ENCODE measurements at places on chromosomes 11 and 22.

- DNase-seq, result no peak
Observed at GRCh38 chr11:81658722-81659121, 1074.9 kb downstream of the FAM181B start.

GRCh38 chr11:2301631-2302305, at the start of the genes C11orf21 and TSPAN32:
C11orf21 (minus strand) TSS chr11:2301918; CDS start chr11:2301808, 110 bp downstream.
TSPAN32 (plus strand) TSS chr11:2302013; CDS start chr11:2302150, 137 bp downstream.
- DNase-seq, result no peak

DNA sequence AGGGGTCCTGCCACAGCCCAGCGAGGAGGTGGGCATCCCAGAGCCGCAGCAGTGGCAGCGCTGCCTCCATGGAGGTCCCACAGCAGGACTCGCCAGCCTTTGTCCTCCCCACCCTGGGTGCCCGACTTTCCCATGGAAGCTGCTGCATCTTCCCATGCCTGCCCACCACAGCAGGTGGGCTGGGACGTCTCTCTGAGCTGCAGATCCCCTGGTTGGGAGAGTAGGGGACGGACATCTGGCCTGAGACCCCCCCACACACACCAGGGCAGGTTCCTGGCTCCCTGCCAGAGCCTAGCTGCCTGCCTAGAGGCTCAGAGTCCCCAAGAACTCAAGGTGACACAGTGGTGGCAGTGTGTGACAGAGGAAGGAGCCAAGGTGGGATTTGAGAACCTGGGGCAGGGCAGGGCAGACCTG, 21.5 kb upstream of the PRR5 start:
- no peak for DNase-seq

GRCh38 chr11:17554487-17554886, 7.4 kb downstream of the OTOG start:
- no peak for DNase-seq

DNA sequence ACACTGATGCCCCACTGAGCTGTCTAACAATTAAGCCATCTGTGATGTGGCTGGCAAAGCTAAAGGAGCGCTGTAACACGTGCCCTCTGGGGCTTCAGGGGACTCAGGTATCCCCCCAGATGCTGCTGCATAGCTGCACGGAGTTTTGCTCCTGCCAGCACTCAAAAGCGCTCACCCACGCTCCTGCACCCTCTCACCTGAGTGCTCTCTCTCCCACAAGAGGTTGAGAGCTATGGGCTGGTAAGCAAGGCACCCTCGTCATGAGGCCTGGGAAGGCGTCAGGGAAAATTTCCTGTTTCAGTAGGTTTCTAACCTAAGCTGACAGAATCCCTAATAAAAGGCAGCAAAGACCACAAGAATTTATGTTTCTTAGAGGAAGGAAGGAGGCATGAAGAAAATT, 850.3 kb downstream of the OPCML start:
- no peak for DNase-seq

- DNase-seq, result no peak
Observed at GRCh38 chr22:38040953-38041759, 16.0 kb upstream of the PICK1 start.

DNA sequence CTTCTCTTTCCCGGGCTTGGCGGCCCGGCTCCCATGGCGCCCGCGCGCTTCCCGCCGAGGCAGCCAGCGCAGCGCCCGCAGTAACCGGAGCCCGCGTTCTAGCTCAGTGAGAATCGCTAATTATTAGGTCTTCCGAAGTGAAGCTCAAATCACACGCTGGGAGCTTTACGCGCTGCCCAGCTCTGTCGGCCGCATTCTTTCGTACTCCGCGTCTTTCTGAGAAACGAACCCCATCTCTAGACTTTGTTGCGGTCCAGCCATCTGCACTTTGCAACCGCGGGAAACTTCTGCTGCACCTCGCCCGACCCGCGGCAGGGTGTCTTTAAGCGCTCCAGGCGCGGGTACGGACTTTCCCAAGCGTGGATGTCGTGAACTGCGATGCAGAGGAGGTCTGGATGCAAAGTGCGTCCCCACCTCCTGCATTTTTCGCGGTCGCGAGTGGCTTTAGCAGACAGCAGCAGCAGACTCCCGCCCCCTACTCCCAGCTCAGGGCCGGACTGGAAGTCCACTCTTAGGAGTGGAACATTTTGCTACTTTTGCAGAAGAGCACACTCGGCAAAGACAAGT, 6.0 kb upstream of the PAX6 start:
- no peak for DNase-seq

- no peak for DNase-seq
Observed at GRCh38 chr11:132289590-132290256, 919.3 kb downstream of the NTM start.

DNA sequence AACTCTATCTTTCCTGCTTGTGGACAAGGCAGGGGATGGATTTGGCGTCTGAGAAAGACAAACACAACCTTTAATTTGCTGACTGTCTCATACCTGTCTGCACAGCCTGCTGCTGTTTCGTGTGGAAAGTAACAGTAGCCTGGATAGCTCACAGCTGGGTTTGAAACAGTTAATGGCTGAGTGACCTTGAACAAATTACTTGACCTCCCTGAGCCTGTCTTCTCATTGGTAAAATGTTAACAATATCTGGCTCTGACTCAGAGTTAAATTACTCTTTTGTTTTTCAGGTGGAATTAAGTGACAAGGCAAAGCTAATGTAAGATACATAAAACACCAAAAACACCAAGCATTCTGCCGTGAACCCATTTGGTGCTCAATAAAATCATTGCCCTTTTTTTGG, 41.1 kb upstream of the ADA2 start:
- no peak for DNase-seq

DNA sequence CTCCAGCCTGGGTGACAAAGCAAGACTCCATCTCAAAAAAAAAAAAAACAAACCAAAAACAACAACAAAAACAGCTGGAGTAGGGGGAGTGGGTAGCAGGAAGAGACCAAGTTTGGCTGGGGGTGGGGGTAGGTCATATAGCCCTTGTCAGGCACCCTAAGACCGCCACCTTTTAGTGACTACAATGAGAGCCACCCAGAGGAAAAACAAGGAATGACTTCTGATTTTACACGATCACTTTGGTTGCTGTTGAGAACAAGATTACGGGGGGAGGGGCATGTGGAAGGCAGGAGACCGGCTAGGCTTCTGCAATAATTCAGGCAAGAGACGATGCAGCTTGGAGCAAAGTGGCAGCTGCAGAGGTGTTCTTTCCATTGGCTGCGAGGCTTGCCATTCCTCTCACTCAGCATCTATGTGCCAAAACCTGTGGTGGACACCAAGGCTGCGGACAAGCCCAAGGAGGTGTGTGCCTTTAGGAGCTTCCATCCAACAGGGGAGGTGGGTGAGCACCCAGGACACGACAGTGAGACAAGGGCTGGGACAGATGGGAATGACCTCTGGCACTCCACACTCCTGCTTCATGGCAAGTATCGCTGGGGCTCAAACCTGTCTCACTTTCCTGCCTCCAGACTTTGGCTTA, 1.7 kb downstream of the RPS19BP1 start:
- no peak for DNase-seq

DNA sequence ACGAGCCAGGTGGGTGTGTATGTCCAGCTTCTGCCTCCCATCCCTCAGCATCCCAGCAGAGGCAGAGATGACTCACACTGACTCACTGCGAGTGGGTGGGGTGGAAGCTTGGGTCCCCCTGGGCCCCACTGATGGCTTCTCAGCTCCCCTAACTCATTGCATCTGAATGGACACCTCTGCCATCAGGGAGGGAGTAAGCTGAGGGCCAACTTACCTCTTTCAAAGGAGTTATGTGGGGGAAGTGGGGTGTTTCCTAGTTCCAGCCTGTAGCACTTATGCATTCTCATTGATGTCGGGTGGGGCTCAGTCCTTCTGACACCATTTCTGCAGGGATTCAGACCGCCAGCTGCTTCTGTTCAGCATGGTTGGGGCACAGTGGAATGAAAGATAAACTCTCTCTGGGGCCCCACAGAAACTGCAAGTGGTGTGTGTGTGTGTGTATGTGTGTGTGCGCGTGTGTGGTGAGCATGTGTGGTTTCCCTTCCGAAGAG, 1425.8 kb downstream of the TBC1D22A start:
- DNase-seq, result no peak

DNA sequence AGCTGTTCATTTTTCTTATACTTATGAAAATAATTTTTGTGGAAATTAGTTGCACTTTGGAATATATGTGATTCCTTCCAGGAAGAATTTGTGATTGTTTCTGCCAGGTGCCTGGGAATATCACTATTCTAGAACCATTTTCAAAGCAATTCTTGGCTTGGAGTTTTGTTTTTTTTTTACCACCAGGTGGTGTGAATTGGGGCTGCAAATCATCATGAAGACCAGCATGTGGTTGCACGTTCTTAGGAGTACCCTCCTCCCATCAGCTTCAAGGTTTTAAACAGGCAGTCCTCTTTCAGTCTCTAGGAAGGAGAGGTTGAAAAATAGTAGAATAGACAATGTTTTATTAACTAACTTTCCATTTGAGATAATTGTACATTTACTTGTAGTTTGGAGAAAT, 25.9 kb downstream of the USP47 start:
- no peak for DNase-seq

DNA sequence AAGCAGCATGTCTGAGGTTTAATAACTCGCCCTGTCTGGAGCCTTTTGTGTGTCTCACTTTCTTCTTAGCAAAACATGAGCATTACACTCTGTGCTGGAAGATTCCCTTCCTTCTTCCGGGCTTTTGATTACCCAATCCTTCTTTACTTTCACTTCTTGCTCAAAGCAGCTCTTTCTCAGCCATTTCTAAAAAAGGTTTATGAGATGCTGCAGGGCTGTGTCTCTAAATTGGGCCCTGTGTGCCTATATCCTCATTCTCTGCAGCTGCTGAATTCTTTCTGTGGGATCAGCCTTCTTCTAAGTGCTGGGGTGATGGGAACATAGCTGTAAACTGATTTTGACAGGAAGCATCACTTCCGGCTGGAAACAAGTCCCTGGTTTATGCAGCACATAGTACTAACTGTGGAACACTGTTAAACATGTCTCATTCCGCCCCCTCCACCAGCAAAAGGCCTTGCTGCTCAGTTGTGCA, 71.8 kb downstream of the PIWIL4 start:
- no peak for DNase-seq

- DNase-seq, result no peak
Observed at GRCh38 chr22:49415151-49415951, 412.3 kb downstream of the BRD1 start.

- no peak for DNase-seq
Observed at GRCh38 chr11:69145050-69145380, 10.7 kb upstream of the SMIM38 start.

GRCh38 chr11:65150509-65151299, 16.4 kb upstream of the SYVN1 start:
- DNase-seq, result peak; percentile 77

DNA sequence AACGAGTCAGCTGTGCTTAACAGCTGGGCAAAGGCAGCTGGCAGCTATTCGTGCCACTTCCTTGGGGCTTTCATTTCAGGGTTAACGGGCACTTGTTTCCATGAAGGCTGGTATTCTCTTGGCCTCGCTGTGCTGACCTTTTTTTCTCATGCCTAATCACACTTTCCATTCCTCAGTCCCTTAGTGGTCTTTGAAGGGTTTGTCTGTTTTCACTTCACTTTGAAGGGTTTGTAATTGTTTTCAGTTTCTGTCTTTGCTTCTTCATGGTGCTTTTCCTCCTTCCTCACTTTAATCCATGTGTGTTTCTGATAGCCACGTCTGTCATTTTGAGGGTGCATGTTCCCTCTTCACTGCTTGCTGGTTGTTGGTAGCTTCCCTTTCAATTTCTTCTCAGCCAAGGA, 24.6 kb downstream of the PPIL2 start:
- DNase-seq, result no peak

- no peak for DNase-seq
Observed at GRCh38 chr11:17633279-17633986, 85.9 kb upstream of the MYOD1 start.

GRCh38 chr11:32414925-32415324, 20.4 kb downstream of the WT1 start:
- no peak for DNase-seq

DNA sequence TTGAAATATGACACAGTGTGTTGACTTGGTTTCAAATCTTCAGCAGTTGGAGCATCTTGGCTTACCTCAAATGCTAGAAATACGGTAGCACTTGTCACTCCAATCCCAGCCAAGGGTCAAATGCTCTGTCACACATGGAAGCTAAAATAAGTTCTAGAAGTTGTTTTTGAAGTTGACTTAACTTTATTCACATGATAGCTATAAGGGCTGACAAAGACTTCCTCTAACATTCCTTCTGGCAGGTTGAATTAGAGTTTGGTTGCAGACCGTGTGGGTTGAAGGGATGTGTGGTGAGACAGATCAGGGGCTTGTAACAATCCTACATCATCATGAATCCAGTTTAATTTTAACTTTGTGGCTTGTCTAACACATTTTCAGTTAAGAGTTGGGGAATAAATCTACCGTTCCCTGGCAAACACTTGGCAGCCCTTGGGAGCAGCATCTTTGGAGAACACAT, 4.6 kb downstream of the SLN start:
- DNase-seq, result no peak

DNA sequence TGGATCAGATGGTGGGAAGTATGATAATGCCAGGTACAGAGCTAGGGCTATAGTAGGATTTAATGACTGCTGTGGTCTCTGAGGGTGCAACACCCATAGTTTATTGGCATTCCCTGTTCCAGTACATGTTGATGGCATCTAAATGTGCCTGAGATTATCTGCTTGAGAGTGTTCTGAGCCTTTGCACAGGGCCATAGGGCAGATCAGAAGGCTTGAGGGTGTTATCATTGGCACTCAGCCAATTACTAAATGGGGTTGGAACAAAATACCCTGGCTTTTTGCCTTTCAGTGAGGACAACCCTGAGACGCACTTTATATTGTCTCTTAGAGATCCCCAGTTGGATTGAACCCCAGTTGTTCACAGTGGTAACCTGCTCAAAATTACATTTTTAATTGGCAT, 6.7 kb downstream of the SLC5A12 start:
- DNase-seq, result no peak

DNA sequence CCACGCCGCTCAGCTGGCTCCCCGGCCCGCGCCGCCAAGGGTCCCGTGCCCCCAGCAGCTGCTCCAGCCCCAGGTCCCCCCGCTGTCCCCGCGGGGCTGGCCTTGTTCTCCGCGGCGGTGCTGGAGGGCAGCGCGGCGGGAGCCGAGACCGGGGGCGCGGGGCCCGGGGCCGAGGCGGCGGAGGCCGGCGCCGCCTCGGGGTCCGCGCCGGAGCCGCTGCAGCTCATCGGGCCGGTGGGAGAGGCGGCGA, 128 bp downstream of the TAF10 start:
- no peak for DNase-seq

- DNase-seq, result no peak
Observed at GRCh38 chr22:38214302-38215056, 12.7 kb downstream of the MAFF start.

GRCh38 chr22:42801252-42802080, 55.6 kb downstream of the ARFGAP3 start:
- DNase-seq, result no peak

DNA sequence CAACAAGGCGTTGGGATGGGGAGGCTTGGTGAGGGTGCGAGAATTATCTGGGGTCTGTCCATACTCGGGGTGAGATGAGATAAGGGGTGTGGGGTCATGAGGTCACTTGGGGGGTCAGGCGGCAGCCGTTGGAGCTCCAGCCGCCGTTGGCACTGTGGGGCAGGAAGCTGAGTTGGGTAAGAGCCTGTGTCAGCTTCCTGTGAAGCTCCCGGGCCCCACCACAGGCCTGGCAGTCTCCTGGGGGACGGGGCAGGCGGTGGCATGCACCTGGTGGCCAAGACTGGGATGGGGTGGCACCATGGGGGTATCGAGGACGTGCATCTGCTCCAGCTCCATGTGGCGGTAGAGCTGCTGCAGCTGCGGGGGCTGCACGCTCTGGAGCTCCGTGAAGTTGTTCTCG, 7.1 kb upstream of the MYBPC3 start:
- DNase-seq, result no peak
